Hematopoietic multipotent progenitor cell treated with erythropoietin and hydrocortisone succinate and interleukin-3 and kit ligand, for 15 days (in vitro differentiated cells): ENCODE measurements at places on chromosomes 2 and 18.

- no peak for DNase-seq
These were observed 756.3 kb downstream of the SATB2 start for GRCh38 chr2:198701481-198701880.

DNA sequence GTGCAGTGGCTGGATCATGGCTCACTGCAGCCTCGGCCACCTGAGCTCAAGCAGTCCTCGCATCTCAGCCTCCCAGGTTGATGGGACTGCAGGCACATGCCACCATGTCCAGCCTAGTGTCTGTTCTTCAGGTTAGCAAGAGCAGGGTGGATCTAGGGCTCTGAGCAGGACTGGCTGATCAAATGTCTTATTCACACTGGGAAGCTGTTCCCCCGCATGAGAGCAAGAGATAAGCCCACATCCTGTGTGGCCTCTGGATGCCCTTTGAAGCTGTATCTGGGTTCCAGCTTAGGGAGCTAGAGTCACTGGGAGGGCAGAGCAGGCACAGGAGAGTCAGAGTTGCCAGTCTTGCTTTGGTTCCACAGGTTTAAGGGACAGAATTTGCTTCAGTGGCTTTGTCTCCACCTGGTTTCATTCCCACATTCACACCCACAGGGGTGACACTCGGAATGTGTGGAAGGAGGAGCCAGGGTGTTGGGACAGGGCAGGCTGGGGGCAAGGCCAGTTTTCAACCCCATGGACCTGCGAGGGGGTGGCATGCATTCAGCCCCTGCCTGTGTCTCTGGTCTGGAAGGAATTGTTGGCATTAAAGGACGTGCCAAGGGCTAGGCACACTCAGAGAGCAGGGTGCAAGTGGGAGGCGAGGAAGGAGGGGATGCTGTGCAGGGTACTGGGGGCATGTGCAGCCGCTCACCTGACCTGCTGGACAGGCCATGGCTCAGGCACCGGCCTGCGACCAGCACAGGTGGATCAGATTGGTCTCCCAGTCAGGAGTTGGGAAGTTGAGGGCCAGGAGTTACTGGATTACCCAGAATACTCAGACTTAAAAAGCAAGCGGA, 24.5 kb downstream of the PTPN18 start:
- no peak for DNase-seq

GRCh38 chr2:86301009-86301408, 36.4 kb downstream of the REEP1 start:
- no peak for DNase-seq

DNA sequence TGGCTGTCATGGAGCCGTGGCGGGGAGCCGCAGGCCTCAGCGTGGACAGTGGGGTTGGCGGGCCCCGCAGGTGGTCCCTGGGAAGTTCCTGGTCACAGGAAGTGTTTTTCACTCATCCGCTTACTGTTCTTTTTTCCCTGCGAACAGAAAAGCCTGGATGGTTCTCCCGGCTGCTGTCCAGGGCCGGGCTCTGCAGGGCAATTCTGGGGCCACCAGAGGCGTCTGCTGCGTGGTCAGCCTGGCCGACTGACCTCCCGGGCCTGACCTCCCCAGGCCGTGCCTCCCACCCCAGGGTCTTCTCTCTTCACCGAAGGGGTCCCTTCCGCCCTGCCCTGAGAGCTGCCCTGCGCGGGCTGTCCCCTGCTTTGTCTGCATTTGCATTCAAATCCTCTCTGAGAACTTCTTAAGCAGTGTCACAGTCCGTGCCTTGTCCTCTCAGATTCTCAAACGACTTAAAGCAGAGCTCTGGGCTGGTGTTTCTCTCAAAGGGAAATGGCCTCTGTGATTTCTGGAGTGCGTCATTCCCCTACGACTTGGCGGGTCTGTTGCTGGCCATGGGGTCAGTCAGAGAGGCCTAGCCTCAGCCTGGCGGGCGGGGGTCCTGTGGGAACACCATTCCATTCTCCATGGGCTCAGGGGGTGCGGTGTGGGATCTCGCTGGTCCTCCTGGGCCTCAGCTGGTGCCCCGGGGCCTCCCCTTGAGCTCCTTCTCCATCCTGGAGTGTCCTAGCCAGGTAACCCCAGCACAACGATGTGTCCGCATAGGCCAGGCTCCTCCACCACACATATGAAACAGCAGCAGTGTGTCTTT, 38.3 kb downstream of the KLHL29 start:
- DNase-seq, result no peak

DNA sequence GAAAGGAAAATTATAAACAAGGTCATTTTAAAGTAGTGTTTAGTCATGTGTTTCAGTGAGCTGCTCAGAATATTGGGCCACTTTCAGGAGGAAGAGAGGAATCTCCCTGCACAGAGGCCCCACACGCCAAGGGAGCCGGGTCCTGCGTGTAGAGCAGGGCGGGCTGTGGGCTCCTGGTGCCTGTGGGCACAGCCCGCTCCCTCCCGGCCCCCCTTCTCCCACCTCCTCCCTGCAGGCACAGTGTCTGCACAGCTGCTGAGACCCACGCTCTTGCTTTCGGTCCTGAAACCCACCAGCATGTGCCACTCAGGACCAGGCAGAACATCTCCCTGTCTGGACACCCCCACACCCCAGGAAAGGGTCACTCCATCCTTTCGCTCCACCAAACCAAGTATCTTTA, 167.6 kb upstream of the SALL3 start:
- no peak for DNase-seq

- no peak for DNase-seq
These were observed 5.7 kb downstream of the LRRFIP1 start for GRCh38 chr2:237633061-237633561.

GRCh38 chr2:43314299-43314927, 88.0 kb upstream of the ZFP36L2 start:
- no peak for DNase-seq

DNA sequence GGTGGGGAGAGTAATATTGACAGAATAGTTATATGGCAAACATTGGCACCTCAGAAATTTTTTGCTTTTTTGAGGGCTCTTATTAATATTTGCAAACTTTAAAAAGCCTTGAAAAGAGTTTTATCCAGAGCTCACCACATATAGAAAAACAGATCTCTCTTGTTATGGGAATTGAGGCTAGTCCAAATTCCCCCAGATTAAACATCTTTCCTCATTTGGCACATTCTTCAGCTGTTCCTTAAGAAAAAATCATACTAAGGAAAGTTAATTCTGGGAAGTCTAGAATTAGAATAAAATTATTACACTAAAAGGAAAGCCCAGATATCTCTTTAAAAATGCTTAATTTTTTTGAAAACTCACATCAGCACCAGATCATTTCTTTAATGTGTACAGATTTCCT, 5.6 kb downstream of the TFPI start:
- DNase-seq, result no peak

GRCh38 chr2:216306868-216307267, 65.4 kb downstream of the MARCHF4 start:
- DNase-seq, result no peak

DNA sequence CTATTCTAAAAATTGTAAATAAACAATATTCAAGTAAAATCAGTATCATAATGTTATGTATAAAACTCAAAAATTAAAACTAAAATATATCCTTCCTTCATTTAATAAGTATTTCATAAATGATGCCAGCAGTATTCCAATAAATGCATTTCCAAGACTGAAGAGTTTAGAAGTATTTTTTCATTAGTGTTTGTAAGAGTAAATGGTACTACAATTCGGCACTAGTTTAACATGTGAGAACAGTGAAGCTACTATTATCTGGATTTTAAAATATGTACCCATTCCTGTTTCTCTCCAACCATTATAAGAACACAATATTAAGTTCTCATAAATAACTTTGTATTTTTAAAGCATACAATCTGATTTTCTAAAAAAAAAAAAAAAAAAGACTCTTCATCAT, 3.3 kb downstream of the BAZ2B start:
- no peak for DNase-seq

- no peak for DNase-seq
These were observed 85.3 kb downstream of the C1QL2 start for GRCh38 chr2:119073213-119073612.

- DNase-seq, result no peak
These were observed 22.7 kb upstream of the TET3 start for GRCh38 chr2:73961823-73962615.

GRCh38 chr2:108605947-108606346, 71.7 kb downstream of the LIMS1 start:
- no peak for DNase-seq

- no peak for DNase-seq
These were observed 396.9 kb upstream of the LRATD1 start for GRCh38 chr2:14235667-14236066.

DNA sequence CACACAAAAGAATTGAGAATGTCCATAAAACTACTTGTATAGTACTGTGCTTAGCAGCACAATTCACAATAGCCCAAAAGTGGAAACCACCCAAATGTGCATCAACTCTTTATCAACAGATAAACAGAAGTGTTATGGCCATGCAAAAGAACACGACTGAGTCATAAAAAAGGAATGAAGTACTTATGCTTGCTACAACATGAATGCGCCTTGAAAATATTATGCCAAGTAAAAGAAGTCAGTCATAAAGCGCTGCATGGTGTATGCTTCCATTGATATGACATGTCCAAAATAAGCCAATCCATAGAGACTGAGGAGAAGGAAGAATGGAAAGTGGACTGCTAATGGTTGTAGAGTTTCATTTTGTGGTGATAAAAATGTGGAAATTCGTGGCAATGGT, 12.1 kb upstream of the MAP2 start:
- no peak for DNase-seq

DNA sequence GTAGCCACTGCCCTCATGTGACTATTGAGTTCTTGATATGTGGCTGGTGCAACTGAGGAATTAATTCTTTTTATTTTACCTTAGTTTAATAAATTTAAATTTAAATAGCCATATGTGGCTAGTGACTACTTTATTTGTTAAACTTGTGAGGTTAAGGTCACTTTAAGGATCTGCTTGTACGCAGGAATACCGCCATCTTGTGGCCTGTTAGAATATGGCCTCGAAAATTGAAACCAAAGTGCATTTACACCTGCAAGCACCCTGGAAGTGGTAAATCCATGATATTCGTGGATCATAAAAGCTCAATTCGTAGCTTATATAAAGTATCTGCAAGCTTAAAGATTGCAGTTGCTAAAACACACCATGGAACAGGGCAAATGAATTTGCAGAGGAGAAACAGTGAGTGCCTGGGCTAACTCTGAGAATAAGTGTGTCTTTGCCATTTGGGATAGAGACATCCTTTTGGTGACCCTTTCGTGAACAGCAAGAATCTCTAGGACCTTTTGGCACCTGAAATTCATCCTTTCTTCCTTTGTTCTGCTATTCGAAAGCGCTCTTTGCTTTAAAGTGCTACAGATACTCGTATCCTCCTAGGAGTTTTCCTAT, 59.9 kb upstream of the REG3A start:
- peak; percentile 18 for DNase-seq

DNA sequence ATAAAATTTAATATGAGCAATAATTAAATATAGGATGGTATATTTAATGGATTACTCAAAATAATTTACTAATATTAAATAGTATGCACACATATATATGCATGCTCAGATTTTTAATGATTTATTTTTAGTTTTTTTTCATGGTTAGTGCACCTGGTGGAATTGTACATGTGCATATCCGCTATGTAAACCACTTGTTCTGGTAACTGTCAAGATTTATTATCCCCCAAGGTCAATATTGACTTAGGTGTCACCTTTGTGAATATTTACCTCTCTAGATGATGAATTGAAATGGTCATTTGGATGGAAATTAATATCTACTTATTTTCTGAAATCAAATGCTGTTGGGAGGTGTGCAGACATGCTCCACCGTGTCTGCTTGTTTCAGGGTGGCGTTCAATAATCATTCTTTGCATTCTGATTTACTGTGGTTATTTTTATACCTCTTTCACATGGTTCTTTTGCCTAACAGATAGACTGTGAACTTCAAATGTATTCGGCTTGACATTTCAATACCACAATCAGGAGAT, 14.7 kb downstream of the CNTNAP5 start:
- no peak for DNase-seq

DNA sequence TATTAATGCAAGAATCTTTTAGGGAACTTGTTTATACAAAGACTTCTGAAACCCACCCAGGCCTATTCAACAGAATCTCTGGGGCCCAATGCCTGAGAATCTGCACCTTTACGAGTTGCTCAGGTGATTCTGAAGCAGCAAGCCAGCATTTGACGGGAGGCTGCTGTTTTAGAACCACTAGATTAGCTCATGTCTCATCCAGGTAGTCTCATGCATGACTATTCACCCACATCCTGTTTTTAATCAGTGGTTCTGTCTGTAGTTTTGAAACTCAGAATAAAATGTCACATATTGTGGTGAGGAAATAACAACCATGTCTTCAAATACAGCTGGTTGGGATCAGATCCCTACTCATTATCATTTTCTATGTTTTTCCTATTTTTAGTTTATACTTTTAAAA, 39.5 kb downstream of the CYTIP start:
- DNase-seq, result no peak

- no peak for DNase-seq
These were observed 24.0 kb upstream of the ARPC2 start for GRCh38 chr2:218192902-218193430.

- no peak for DNase-seq
These were observed 44.3 kb downstream of the MOGAT1 start for GRCh38 chr2:222715742-222716141.

GRCh38 chr18:7728297-7728696, 161.2 kb downstream of the PTPRM start:
- DNase-seq, result no peak

DNA sequence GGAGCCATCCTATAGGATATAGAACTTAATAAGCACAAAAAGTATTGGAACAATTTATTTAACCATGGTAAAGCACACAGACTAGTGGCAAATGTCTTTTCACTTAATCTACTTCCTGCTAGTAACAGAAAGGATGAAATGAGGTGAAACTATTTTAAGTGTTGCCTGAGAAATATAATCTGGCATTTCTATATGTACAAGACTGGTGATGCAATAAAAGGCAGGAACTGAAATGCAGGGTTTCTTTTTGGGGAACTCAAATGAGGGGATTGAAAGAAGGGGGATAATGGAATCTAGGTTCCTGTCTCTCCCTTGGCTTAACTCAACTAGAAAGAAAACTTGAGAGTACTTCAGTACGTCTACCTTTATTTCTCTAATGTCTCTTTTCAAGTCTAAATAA, 122.3 kb downstream of the MEMO1 start:
- DNase-seq, result no peak

GRCh38 chr2:230262246-230262645, 36.7 kb downstream of the SP140 start:
- no peak for DNase-seq

GRCh38 chr2:44614940-44615339, 253.2 kb downstream of the CAMKMT start:
- no peak for DNase-seq

GRCh38 chr2:72183016-72183415, 35.4 kb upstream of the CYP26B1 start:
- no peak for DNase-seq
